Ureter (tissue), 1 donor: ENCODE measurements at places on chromosomes 5 and 9.

DNA sequence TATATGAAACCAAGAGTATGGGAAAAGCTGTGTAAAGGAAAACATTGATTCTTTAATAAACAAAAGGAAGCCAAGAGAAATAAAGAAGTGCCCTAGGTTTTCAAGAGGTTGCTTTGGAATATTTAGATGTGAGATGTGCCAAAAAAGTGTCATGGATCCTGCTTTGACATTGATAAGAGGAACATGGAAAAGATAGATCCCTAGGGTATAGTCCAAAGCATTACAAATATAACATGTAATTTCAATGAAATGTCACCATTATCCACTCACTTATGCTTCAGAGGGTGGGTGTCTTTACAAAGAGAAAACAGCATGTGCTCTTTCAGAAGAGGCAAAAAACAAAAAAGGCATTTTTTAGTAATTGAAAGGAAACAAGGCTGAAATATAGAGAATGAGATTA, 1196.7 kb downstream of the EFNA5 start:
- DNase-seq, result no peak

DNA sequence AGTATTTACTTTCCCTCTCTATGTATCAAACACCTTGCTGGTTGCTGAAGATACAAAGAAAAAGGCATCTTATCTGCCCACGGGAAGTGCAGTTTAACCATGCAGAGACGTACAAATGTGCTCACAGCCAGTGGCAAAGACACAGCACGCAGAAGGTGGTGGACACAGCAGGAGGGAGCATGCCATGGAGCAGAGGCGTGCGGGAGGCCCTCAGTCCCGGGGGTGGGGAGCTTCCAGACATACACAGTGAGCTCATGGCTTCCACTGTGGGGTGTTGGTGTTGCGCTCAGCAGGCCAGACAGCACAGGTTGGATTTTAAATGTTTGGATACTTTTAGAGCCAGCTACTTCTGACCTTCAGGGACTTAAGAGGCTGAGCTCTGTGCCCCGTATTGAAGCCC, 8.8 kb upstream of the BARX1 start:
- peak; percentile 32 for DNase-seq

- no peak for DNase-seq
Measured at GRCh38 chr5:41432481-41433253, 77.7 kb downstream of the PLCXD3 start.

GRCh38 chr5:180133971-180134508, 62.5 kb upstream of the RNF130 start:
- no peak for DNase-seq

DNA sequence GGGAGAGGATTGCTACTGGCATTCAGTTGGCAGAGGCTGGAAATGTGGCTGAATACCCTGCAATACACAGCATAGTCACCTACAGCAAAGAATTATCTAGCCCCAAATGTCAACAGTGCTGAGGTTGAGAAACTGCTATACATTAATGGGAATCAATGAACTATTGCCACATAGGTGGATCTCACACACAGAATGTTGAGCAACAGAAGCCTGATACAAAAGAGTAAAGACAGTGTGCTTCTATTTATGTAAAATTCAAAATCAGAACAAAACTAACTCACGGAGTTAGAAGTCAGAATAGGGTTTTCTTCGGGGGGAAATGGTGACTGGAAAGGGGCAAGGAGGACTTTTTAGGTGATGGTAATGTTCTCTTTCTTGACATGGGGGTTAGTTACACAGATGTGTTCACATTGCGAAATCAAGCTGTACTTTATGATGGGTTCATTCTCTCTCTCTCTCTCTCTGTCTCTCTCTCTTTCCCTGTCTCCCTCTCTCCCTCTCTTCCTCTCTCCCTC, 45.7 kb upstream of the PANK3 start:
- DNase-seq, result no peak

DNA sequence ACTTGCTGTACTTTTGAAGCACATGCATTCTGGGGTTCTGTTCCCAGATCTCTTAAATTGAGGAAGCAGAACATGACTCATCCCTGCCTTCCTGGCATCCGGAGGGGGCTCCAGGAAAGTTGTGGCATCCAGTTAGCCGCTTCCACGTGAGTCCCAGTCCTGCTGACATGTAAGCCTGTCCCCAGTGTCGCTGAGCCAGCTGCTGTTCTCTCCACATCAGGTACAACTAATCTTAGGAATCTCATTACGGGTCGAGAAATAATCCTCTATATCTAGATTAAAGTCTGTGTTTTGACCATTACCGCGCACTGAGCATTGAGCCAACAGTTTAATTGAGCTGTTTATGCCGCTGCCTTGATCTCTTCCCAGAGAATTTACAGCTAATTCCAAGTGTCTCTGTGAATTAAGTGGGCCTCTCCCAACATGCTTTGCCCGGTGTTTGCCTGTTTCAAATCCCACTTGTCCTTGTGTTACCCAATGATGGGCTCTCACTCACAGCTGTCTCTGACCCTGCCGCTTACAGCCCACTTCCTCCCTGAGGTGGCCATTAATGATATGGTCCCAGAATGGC, 10.5 kb upstream of the SHB start:
- peak; percentile 62 for DNase-seq

DNA sequence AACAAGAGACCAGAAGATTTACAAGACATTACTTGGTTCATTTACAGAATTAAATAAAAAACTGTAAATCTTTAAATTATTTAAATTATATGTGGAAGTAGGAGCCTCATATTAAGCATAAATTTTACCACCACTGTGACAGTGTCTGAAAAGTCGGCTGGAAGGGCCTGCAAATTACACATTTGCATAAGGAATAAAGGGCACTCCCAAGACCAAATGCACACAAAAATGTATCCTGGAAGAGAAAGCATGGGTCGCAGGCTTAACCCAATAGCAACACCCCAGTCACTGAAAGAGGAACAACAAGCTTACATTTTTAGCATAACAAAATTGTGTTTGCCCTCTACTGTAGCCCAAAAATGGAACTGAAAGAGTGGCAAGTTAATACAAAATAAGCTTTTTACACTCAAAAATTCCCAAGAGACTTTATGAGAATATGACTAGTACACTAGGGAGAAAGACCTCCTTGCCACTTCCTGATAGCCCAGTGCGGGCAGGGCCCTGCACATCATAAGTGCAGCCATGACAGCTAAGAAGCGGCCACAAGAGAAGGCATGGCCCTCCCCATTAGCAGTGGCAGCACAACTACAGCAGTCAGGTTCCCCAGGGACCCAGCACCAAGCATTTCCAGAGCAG, 482.0 kb downstream of the DTWD2 start:
- no peak for DNase-seq

DNA sequence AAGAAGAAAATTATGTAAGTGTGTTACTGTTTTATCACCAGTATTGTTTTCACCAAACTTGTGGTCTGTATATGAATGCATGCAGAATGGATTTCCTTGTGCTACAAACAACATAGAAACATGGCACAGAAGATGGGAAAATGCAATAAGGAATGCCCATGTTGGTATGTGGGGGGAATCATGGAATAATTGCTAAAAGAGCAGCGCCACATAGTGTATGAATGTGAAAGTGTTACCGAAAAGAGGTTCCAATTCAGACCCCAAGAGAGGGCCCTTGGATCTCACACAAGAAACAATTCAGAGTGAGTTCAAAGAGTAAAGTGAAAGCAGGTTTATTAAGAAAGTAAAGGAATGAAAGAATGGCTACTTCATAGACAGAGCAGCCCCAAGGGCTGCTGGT, 26.4 kb upstream of the TYRP1 start:
- no peak for DNase-seq

DNA sequence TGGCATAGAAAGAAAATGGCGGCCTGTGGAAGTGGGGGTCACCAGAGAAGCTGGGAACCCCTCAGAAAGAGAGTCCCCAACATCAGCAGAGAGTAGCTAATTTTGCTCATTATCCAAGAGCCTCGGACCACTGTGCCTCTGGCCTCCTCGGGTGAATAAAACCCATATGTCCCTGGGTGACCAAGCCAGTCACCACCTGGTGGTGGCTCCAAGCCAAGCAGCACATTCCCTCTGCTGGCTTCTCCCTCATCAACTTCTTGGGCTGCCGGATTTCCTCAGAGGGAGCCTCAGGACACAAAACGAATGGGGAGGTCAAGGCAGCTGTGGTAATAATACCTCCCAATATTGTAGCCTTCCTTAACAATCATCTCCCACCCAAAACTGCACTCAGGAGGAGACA, 242.5 kb downstream of the NFIB start:
- DNase-seq, result no peak

DNA sequence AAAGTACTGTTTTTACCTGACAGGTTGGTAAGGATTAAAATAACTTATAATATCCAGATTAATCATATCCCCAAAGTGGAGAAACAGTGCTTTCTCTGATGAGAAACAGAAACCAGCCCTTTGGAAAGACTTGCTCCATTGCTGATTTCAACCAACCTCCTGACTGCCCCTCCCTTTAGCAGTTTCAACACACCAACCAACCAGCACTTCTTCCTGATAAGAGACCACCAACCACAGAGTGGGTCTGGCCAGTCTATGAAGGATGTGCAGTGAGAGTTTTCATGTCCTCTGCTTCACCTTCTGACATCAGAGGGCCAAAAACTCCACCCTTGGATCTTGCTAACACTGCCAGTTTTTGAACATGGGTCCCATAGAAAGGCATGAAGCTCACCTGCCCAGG, 28.1 kb downstream of the RIGI start:
- no peak for DNase-seq

GRCh38 chr5:112217843-112218579, 201.1 kb downstream of the EPB41L4A start:
- DNase-seq, result no peak

GRCh38 chr9:90540734-90541133, 101.9 kb downstream of the DIRAS2 start:
- DNase-seq, result no peak

GRCh38 chr5:156383510-156384265, 56.7 kb downstream of the SGCD start:
- no peak for DNase-seq

- no peak for DNase-seq
Measured at GRCh38 chr5:1756481-1756880, 43.2 kb downstream of the MRPL36 start.

- DNase-seq, result no peak
Measured at GRCh38 chr5:163913548-163913947, 408.1 kb downstream of the MAT2B start.

- no peak for DNase-seq
Measured at GRCh38 chr5:176664886-176665285, 17.6 kb downstream of the TSPAN17 start.

- no peak for DNase-seq
Measured at GRCh38 chr5:136308212-136308795, 57.0 kb downstream of the TRPC7 start.

- no peak for DNase-seq
Measured at GRCh38 chr9:33379666-33380389, 22.5 kb downstream of the AQP7 start.

DNA sequence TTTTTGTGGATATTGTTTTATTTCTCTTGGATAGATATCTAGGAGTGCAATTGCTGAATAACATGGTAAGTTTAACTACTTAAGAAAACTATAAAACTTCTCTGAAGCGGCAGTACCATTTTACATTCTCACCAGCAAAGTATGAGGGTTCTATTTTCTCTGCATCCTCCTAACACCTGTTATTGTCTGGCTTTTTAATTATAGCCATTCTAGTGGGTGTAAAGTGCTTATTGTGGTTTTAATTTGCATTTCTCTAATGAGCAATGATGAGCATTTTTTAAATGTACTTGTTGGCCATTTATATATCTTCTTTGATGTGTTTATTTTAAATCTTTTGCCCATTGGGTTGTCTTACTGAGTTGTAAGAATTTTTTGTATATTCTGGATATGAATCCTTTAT, 28.7 kb downstream of the SMIM32 start:
- DNase-seq, result no peak

DNA sequence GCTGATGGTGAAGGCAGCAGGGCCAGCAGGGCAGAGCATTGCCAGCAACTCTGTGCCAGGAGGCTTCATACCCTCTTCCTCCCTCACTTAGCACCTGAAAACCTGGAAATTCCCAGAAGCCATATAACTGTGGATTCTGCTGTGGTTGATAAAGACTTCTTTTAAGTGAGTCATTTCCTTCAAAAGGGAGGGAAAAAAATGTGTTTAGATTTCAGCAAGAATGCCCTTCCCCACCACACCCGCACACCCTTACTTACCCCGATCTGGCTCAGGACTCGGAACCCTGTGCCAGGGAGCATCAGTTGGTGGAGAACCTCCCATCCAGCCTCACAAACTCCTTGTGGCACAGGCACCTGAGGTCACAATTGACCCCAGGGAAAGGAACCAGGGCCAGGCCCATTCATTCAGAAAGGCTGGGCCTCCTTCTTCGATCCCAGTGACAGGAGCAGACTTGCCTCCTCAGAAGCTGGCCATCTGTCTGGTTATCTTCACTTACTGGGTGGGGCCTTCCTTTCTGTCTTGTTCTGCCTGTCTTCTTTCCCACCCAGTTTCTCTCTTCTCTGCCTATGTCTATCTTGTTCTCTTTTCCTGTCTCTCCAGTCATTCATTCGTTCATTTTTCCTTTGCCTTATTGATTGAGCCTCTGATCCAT, 62.6 kb downstream of the PLAC8L1 start:
- no peak for DNase-seq

GRCh38 chr9:121399126-121399882, 29.3 kb upstream of the STOM start:
- DNase-seq, result no peak

GRCh38 chr5:16750445-16750844, 133.6 kb upstream of the RETREG1 start:
- no peak for DNase-seq

- DNase-seq, result no peak
Measured at GRCh38 chr9:94479757-94480156, 75.1 kb upstream of the PCAT7 start.

GRCh38 chr9:21527579-21527978, 45.5 kb upstream of the IFNE start:
- DNase-seq, result no peak

DNA sequence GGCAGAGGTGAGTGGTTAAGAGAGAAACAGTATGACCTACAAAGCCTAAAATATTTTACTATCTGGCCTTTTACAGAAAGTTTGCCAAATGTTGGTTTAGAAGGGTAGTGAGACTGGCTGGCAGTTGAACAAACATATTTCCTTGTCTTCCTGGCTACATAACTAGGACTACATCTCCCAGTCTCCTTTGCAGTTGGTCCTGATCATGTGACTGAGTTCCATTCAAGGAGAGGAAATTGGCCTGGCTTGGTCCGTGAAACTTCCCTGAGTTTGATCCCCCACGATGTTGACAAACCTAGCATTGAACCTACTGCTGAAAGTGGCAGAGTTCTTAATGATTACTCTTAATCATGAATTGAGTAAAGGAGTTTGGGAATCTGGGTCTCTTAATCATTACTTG, 280.8 kb downstream of the SLIT3 start:
- no peak for DNase-seq

GRCh38 chr5:57844410-57844809, 361.8 kb upstream of the ACTBL2 start:
- DNase-seq, result no peak

- no peak for DNase-seq
Measured at GRCh38 chr9:75130621-75131230, 42.4 kb downstream of the OSTF1 start.

DNA sequence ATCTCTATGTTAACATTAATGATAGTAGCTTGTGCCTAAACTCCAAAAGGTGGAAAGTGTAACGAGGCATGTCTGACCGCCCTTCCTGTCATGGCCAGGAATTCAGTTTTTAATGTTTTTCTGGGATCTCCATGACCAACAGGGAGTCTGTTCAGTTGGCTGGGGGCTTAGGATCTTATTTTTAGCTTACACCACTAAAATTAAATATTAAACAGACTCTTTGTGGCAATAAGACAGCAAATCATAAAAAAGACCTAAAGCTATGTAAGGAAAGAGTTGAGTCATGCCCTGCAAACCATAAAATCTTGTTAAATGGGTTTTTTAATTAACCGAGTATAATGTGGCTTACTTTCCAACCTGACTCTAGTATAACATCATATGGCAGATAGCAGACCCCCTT, 247.8 kb downstream of the DIRAS2 start:
- DNase-seq, result no peak

- no peak for DNase-seq
Measured at GRCh38 chr9:35481347-35481975, 8.4 kb upstream of the RUSC2 start.
